Activated T-helper 1 cell treated with anti-CD3 and anti-CD28 coated beads, Interleukin-2, amount 50 U/mL, for 16 hours (primary cell): ENCODE measurements at places on chromosomes 3 and 15.

- DNase-seq: no peak
These were observed 18.0 kb downstream of the ISG20 start for GRCh38 chr15:88656760-88657221.

- no peak for DNase-seq
These were observed 385.9 kb upstream of the BCHE start for GRCh38 chr3:166223120-166223519.

- no peak for DNase-seq
These were observed 67.9 kb downstream of the VGLL3 start for GRCh38 chr3:86923071-86923491.

DNA sequence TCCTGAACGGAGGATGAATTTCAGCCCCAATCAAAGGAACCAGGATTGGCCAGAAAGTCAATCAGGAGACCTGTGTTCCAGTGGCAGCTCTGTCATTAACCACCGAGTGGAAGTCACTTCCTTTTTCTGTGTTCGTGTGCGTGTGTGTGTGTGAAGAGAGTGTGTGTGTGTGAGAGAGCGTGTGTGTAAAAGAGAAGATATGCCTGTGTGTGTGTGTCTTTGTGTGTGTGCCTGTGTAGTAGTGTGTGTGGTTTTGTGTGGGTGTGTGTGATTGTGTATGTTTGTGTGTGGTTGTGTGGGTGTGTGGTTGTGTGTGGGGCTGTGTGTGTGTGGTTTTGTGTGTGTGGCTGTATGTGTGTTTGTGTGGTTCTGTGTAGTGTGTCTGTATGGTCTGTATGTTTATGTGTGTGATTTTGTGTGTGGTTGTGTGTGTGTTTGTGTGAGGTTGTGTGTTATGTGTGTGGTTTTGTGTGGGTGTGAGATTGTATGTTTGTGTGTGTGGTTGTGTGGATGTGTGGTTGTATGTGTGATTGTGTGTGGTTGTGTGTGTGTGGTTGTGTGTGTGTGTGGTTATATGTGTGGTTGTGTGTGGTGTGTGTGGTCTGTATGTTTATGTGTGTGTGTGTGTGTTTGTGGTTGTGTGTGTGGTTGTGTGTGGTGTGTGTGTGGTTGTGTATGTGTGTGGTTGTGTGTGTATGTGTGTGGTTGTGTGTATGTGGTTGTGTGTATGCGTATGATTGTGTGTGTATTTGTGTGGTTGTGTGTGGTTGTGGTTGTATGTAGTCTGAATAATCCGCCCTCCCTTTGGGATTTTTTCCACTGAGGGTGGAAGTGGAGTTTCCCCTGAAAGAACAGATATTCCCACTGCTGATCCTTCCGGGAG is 314.4 kb downstream of the SHQ1 start:
- DNase-seq: no peak

DNA sequence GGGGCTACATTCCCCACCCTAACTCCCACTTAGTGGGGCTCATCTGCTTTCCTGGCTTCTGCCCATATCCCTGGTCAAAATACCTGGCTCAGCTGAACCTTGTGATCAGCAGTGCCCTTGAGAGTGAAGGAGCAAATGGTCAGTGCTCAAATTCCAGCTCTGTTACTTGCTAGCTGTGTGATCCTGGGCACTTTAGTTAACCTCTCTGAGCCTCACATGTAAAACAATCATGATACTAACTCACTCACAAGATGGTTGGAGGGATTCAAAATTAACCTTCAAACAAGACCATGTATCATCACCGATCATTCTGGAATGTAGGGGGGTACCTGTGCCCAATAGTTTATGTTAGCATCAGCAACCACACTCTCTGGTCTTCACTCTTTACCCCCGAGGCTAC is 325.6 kb upstream of the TLE3 start:
- no peak for DNase-seq

DNA sequence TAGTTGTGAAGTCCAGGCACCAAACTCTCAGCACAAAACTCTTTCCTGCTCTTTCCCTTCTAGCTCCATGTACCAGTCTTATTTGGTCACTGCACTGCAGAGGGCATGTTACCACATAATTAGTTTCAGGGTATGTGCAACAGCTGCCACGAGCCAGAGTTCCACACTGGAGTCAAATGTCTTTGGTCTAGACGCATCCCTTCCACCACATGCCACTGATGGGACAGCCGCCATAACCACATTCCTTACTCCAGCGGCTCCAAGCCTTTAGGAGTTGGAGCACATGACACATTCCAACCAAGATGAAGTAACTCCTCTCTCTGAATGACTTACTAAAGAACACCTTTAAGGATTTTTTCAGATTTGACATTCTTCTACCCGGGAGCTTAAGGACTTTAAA is 153.4 kb downstream of the ERC2 start:
- no peak for DNase-seq

DNA sequence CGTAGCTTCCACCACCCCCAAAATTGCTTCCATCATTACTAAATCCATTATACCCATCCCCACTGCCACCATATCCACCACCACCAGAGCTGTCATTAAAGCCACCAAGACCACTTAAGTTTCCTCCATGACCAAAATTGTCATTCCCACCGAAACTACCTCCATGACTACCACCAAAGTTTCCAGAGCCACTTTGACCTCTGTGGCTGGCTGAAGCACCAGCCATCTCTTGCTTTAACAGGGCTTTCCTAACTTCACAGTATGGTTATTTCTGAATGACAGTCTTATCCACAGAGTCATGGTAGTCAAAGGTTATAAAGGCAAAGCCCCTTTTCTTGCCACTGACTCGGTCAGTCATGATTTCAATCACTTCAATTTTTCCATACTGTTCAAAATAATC is 24.3 kb upstream of the DENND4A start:
- no peak for DNase-seq

DNA sequence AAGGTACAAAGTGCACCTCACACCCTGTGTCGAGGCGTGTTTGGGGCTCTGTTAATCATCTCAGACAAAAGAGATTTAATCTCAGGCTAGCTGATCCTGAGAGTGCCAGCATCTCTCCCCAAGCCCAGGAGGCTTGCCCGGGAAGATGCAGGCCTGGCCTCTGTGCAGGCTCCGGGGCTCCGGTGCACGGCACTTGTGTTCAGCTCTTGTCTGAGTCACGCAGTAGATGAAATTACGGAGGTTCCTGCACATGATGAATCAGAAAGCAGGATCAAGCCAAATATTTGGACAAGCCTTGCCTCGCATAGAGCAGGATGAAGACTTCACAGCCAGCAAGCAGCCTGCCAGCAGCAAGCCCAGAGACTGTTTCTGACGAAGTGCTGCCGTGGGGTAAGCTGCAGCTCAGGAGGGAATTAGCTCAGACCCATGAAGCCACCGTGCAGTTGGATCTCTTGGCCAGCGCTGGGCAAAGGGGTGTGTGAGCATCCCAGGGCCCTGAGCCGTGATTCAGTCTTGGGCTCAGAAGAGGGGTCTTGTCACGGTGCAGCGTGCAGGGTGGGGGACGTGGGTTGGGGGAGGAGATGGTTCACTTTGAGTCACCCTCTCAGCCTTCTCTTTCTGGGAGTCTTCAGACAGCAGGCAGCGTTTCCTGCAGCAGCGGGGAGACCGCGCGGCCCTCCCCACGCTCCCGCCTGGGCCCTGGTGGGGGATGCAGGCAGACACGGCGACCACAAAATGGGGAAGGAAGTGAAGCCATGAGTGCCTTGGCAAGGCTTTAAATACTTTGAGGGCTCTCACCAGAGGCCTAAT is 89.2 kb upstream of the MEF2A start:
- DNase-seq: no peak

DNA sequence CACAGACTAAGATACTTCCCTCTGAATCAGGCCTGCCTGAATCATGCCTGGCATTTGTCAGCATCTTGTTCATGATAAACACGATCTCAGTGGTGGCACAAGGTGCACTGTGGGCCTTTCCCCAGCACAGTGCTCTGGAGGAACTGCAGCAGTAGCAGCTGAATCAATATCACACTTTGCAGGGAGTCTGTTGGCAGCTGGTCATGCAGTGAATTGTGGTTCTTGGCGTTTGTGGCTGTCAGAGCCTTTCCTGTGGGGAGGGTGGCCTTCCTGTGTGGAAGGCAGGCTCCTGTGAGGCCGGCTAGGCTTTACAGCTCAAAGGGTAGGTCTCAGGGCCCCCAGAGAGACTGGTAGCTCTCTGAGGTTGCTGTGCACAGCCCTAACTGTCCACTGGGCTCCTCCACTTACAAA is 54.4 kb upstream of the TLE3 start:
- no peak for DNase-seq

GRCh38 chr3:112233083-112233482 is 60.9 kb downstream of the SLC9C1 start:
- DNase-seq: no peak

GRCh38 chr15:73956743-73957135 is 30.5 kb downstream of the LOXL1 start:
- no peak for DNase-seq

- DNase-seq: no peak
These were observed 737.9 kb downstream of the MECOM start for GRCh38 chr3:168925568-168925967.

DNA sequence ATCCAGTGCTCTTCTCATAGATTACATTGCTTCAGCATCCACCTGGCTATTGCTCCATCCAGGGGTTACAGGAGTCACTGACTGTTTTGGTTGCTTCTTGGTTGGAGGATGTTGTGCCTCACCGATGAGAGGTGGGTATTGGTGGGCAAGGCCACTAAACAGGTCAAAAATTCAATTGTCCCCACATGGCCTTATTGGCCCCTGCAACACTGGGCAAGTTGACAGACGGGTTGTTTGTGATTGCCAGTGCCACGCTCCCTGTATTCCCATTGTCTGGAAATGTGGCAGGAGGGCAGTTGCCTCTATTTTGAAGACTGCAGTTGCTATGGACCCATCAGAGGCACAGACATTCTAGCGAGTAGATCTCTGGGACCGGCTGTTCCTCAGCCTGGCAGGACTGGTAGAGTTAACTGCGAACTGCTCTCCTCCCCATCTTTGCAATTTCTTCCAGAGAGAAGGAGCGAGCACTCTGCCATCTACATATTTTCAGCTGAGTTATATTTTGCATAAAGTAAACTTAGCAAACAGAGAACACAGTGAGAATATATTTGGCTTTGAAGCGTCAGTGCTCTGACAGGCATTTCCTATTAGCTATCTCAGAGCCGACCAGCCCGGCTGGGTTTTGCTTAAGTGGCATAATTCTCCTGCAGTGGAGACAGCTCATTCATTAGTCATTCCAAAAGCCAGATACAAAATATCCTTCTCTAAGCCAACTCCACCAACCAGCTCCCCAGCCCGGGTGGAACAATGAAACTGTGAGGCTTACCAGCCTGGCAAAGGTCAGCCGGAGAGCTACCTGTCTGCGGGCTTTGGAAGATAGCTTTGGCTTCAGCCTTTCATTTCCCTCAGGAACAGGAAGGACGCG is 26.0 kb upstream of the MAGEF1 start:
- DNase-seq: no peak

- DNase-seq: no peak
These were observed 55.8 kb downstream of the PRKCI start for GRCh38 chr3:170277833-170278580.

DNA sequence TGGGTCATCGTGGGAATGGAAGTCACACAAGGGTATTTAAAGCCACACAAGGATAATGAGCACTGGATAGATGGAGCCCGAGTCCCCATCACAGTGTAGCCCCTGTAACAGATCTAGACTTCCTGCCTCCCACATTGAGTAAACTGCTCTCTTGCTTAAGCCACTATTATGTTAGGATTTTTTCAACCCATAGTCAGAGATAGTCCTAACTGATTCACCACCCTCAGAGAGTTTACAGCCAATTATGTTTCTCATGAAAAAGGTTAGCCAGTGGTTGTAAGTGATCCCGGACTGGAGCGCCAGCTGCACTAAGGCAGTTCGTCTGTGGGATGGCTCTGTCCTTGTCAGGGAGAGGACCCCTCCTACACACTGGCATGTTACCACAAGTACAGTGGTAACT is 77.0 kb downstream of the KLF13 start:
- no peak for DNase-seq

- DNase-seq: no peak
These were observed 19.8 kb downstream of the RAB7A start for GRCh38 chr3:128745742-128746141.

GRCh38 chr3:13086531-13086981 is 13.3 kb upstream of the IQSEC1 start:
- DNase-seq: no peak

- DNase-seq: no peak
These were observed 67.2 kb downstream of the ST6GAL1 start for GRCh38 chr3:186997473-186997939.

DNA sequence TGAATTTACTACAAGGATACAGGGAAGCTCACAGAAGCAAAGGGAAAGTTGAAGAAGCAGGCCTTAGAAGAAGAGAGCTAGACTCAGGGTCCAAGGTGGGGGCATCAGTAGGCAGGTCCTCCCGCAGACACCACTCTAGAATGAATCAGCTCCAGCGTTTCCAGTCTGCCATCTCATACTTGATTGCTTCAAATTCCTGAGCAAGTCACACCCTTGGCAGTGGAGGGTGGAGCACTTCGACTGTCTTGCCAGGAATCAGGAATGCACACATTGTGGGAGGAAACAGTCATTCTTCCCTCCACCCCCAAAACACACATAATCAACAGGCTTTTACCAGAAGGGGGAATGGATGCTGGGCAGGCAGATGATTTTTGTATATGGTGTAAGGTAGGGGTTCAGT is 78.5 kb downstream of the CHCHD6 start:
- DNase-seq: no peak

GRCh38 chr3:127718245-127718915 is 45.6 kb downstream of the ABTB1 start:
- no peak for DNase-seq
